Renal cortical epithelial cell (primary cell): ENCODE measurements at places on chromosomes 3 and 15.
A peak's percentile ranks its signal among the peaks of the same experiment; 100 is the strongest.

GRCh38 chr3:169556909-169557308 lies 106.6 kb downstream of the MECOM start:
- DNase-seq = no peak

DNA sequence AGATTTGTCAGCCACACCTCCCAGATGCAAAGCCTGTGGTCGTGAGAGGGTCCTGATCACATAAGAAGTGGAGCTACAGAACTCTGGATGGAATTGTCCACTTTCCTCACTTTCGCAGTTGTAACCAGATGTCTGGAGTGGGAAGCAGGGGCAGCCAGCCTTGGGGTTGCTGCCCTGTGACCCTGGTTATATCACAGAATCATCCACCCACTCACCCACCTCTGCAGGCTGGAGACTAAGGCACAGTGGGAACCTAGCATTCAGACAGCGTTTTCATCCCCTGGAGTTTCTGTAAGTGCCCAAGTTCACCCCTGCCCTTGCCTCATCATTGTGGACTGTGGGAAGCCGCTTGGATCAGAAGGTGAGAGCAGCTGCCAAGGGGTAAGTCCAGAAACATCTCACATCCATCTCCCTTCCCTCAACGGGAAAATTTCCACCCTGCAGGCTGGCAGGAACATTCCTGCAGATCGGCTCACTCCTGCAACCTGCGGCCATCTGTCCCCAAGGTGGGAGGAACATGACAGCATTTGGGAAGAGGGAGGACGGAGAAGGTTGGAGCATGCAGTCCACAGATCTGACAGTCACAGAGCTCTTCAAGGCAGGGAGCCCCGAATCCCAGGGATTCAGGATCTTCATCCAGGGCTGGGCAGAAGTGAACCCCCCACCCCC lies 2.9 kb upstream of the IQSEC1 start:
- no peak for DNase-seq

DNA sequence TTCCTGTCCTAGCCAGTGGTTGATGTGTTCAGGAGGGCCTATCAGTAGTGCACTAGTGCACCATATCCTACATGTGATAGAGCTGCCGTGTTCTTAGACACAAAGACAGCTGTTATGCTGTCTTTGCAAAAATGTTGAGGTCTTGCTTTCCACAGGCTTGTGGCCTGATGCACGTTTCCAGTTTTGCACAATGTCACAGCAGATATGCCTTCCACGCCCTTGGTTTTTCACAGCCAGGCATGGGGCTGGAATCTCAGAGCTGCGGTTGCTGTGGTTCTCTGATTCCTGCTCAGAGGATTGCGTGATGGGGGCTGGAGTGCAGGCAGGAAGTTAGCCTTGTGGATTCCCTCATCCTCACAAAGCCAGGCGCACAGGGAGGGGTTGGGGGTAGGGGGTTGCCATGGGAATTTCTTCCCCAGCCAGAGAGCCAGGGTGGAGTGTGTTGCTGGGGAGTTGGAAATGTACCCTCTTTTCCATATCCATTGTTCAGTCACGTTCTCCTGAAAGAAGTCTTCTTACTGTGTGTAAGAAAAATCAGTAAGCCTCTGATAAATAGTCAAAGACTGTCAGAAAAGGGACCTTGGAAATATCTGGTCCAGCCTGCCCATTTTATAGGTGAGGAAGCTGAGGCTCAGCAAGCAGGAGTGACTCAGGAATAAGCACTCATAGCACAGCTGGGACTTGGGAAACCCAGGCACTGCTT lies 79.4 kb downstream of the SMAD3 start:
- peak; percentile 65 for DNase-seq

DNA sequence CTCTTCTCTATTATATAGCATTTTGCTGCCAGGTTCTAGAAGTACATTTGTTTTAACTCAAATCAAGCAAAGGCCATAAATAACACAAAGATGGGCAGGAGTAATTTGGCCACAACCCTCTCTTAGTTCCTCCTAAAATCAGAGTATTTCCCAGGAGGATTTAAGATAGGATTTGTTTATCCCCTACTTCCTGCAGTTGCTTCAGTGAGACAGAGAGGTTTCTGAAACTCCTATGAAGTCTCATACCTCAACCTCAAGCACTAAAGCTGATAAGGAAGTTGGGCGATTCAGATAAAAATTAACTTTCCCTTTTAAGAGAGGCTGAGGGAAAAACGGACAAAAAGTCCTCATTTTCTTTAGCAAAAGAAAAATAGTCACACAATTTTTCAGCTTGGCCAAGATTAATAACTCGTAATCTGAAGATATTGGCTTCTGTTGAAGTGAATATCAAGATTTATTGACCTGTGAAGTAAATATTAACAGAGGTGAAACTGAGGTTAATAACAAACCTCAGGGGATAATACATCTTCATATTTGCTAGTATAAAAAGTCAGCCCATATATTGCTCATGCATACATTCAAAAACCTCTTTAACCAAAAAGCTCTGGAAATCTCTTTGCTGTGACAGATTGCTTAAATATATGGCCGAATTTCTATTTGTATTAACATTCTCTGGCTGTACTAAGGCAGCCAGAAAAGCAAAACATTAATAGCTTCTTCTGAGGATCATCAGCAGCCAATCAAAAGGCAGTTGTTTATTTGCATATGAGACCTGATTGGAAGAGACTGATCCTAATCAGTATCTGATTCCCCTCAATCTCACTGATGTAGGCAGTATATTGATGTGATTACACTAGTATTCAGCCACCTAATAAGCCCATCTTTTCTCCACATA lies 90.6 kb upstream of the GADL1 start:
- DNase-seq = peak; percentile 50

DNA sequence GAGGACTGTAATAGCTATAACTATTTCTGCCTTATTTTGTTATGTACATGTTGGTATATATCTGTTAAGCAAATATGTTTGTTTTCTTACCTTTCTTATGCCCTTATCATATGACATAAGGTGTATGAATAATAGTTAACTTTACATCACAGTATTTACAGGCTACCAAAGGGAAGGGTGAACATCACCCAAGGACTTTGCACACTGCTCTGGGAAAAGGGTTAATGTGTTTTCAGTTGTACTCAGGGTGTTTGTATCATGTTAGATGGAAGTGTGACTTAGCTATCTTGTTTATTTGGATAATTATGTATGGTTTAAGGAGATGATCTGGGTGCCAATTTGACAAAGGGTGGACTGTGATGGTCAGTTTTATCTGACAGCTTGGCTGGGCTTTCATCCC lies 60.3 kb downstream of the LSM3 start:
- DNase-seq = no peak
